ENCODE measurements at places on chromosomes 1 and 21.

GRCh38 chr1:222457084-222457483, 90.8 kb downstream of the HHIPL2 start:
- DNase-seq: no peak

DNA sequence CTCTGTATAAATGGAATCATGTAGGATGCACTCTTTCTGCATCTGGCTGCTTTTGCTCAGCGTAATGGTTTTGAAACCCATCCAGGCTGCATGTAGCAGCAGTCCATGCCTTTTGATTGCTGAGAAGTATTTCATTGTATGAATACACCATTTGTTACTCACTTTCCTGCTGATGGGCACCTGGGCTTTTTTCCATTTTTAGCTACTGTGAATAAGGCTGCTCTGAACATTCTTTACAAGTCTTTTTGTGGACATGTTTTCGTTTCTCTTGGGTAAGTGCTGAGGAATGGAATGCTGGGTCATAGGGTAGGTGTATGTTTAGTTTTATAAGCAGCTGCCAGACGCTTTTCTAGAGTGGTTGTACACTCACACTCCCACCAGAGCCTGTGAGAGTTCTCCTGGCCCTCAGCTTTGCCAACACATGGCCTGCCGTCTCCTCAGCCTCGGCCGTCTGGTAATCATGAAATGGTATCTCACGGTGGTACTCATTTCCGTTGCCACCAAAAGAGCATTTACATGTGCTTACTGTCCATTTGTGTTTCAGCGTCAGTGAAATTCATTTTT, 22.7 kb downstream of the SLX9 start:
- no peak for DNase-seq

DNA sequence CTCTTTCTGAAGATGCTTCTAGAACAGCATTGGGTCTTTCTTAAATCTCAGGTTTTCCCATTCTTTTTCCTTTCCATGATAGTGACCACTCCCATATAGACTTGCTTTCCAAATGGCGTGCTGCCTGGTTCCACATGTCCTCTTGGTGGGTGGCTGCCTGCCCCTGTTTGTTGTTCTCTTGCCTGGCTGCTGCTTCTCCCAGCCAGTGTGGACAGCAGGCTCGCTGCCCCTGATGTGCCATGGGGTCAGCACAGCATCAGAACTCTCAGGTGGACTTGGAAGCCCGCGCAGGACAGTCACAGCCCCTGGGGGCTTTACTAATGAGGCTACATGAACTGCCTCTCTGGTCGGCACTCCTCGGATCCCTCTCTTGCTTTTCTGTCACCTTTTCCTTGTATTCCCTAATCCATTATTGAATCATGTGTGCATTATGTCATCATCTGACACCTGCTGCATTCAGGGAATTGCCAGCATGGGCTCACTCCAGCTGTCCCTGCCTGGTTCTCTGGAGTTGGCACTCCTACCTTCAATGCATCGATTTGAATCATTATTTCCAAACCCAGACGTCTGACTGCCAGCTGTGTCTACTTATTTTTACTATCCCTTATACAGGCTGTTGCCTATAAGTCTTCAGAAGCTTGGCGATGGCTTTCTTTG, 100.5 kb upstream of the COA6 start:
- DNase-seq: no peak

GRCh38 chr21:45055861-45056260, 18.5 kb upstream of the ADARB1 start:
- no peak for DNase-seq

GRCh38 chr1:66262208-66262963, 271.6 kb upstream of the SGIP1 start:
- DNase-seq: no peak

GRCh38 chr1:203648276-203648675, 21.6 kb downstream of the ATP2B4 start:
- DNase-seq: no peak

DNA sequence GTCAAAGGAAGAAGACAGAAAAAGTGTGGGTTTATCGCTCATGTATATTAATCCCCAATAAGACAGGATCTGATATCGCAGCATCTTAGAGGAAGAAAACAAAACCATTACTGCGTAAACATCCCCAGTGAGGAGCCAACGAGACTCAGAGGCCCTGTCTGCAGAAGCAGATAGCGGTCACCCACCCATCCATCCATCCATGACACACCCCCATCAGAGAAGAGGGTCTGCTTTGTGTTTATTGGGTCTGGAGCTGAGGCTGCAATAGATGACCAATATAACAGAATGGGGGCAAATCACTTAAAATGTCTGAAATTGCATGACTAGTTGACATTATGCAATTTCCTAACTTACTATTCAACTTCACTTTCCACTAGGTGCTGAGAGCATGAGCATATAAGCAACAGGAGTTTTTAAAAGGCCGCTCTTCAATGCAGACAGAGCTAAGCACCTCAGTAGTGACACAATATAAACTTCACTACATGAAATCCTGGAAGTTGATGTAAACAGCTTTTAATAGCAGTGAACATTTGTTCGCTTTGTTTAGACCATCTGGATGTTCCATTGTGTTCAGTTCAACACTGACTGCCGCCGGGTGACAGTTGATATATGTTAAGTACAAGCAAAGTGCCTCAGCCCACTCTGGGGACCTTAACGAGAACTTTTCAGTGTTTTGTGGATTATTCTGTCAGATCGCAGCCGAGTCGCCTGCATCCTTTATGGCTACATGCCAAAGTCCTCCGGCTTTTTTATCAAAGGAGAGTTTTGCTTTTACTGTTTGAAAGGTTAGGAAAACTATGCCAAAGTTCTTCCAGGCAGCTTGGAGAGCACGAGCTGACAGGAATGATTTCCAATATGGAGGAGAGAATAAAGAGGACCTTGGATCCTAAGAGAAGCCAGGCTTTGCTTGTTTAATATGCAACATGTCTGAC, 167.5 kb downstream of the ZNF281 start:
- DNase-seq: no peak

DNA sequence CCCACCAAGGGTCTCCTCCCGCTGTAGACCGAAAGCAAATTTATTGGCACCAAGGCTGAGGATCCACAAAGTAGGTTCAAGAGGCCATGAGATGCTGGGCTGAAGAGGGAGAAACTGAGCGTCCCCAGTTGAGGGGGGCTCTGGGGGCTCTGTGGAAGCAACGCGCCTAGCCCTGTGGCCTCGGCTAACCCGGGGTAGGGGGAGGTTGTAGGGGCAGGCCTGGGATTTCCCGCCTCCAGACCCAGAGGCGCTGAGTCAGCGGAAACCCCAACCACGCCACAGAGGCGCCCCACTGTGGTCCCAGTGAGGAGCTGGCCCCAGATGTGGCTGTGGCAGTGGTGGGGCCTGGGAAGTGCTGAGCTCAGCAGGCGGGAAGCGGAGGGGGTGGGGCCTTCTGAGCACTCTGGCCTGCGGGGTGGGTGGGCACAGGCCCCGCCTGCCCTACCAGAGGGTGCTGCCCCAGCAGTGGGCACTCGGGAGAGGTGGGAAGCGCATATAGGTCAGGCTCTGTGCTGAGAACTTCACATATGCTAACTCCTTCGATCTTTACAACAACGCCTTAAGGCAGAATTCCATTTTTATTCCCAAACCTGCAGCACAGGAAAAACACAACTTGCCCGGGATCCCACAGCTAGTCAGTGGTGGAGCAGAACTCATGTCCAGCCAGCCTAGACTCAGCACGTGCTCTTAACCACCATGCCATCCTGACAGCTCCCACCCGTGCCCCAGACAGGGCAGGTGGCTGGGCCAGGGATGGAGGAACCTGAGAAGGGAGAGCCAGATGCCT, 1.5 kb upstream of the COL16A1 start:
- DNase-seq: peak; percentile 45

DNA sequence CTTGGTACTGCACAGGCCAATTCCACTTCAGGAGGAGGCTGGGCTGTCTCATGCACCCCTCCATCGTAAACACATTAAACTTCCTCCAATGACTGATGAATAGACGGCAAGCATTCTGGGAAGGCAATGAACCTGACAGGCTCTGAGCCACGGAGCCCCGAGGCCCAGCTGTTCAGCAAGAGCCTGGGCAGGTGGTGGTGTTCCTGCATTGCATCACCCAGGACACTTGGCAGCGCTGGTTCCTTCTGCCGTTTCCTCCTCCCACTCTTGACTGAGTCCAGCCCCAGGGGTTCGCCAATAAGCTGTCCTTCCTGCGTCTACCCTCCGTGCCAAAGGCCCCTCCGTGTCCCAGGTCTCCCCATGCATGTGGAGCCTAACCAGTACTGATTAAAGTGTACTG, 109.8 kb downstream of the JAK1 start:
- no peak for DNase-seq

- no peak for DNase-seq
Measured at GRCh38 chr1:109266965-109267364, 16.0 kb downstream of the PSRC1 start.

- no peak for DNase-seq
Measured at GRCh38 chr1:37146071-37146470, 111.8 kb upstream of the GRIK3 start.

- peak; percentile 48 for DNase-seq
Measured at GRCh38 chr1:156123356-156124196, 9.1 kb downstream of the LMNA start.

Data from stimulated activated CD4-positive, alpha-beta T cell treated with anti-CD3 and anti-CD28 coated beads, Interleukin-1b, Interleukin-23, amount 100 ng/mL, for 4 hours (primary cell).